ENCODE measurements at places on chromosomes 11 and 22.

GRCh38 chr11:76186776-76187279 lies 19.5 kb downstream of the WNT11 start:
- DNase-seq, result no peak

DNA sequence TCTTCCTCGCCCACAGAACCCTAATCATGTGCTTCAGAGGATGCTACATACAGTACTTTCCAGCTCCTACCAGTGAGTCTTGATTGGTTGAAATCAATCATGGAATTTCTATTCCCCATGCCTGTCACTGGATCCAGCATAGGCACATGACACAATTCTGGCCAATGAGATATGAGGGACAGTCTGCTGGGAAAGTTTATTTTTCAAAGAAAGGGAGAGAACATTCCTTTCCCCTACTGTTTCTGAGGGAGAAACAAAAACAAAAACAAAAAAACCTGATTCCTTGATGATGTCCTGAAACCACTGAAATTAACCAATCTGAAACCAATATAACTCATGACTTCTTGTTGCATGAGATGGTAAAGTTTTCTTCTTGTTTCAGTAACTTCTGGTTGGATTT lies 3.3 kb upstream of the RCN1 start:
- no peak for DNase-seq

DNA sequence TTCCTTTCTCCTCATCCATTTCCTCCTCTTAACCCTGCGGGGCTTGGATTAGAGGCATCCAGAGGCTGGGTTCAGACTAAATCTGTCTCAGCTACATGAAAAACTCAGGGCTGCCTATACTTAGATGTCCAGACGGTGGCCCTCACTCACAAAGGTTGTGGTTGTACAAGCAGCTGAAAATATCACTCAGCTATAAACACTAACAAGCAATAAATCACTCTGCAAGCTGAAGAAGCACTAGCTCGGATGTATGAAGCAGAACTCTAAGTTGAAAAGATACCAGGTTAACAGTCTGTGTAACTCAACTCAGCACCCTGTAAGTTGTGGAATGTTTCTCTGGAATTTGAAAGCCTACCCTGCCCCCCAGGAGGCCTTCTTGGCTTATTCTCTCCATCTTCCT lies 82.9 kb downstream of the EXT2 start:
- DNase-seq, result no peak

DNA sequence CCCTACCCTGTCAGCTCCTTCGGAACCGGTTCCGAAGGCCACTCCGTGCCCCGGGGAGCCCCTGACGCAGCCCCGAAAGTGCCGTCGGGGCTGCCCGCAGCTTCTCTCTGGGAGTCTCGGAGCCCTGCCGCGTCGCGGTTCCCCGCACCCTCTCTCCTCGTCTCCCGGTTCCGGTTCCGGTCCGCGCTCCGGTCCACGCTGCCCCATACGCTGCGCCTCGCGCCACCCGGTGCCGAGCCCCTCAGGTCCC lies 618 bp downstream of the MTA2 start:
- DNase-seq, result no peak

GRCh38 chr11:35167426-35167954 lies 28.5 kb downstream of the CD44 start:
- DNase-seq, result no peak

DNA sequence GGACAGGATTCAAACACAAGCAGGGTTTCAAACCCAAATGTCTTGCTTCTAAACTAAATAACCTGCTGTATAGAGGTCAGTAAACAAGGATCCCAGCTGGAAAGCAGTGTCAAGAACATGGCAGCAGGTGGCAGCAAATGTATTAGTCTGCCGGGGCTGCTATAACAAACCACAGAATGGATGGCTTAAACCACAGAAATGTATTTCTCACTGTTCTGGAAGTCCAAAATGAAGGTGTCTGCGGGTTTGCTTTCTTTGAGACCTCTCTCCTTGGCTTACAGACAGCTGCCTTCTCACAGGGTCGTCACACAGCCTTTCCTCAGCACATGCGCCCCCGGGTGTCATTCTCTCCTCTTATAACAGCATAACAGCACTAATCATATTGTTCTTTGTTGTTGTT lies 65.1 kb upstream of the LRRC55 start:
- DNase-seq, result peak; percentile 79

DNA sequence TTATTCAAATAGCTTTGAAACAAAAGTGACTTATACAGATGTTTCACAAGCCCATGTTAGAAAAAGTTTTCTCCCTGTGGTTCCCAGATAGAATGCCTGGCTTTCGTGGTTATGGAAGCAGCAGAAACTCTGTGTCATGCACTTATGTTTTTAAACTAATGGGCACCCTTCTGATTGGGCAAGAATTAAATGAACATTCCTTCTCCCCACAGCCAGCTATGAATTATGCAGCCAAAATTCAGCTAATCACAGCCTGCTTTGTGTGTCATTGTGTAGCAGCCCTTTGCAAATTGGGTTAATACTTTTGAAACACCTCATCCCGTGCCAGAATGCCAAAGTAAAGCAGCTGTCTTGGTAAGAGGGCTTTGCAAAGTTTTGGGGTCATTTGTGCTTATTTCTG lies 46.9 kb downstream of the PANX1 start:
- DNase-seq, result peak; percentile 14

- DNase-seq, result no peak
Measured at GRCh38 chr11:17075506-17075905, 2.0 kb downstream of the RPS13 start.

DNA sequence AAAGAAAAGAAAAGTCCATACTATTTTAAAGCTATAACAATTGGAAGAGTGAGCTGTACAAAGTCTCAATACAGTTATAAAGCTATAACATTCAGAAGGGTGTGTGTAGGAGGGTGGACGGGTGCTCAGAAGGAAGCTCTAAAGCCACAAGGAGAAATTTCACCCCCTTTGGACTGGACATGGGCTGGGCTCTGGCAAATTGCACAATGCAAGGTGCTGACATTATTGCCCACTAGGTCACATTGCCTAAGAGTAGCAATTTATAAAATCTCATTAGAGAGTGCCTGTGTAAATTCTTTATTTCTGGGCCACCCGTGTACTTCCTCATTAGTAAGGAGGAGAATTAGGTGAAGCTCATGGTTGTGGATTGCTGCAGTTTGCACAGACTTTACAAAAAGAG lies 5.7 kb upstream of the APOBEC3A start:
- no peak for DNase-seq

- no peak for DNase-seq
Measured at GRCh38 chr11:95192717-95193116, 38.3 kb downstream of the SESN3 start.

- DNase-seq, result peak; percentile 75
Measured at GRCh38 chr11:3867209-3868091, 12.0 kb downstream of the STIM1 start.

DNA sequence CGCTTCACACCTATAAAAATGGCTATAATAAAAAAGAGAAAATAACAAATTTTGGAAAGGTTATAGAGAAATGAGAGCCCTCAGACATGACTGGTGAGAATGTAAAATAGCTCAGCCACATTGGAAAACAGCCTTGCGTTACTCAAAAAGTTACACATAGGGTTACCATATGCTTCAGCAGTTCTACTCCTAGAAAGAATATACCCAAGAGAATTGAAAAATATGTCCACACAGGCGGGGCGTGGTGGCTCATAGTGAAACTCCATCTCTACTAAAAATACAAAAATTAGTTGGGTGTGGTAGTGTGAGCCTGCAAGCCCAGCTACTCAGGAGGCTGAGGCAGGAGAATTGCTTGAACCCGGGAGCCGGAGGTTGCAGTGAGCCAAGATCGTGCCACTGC lies 7.6 kb upstream of the JHY start:
- no peak for DNase-seq

DNA sequence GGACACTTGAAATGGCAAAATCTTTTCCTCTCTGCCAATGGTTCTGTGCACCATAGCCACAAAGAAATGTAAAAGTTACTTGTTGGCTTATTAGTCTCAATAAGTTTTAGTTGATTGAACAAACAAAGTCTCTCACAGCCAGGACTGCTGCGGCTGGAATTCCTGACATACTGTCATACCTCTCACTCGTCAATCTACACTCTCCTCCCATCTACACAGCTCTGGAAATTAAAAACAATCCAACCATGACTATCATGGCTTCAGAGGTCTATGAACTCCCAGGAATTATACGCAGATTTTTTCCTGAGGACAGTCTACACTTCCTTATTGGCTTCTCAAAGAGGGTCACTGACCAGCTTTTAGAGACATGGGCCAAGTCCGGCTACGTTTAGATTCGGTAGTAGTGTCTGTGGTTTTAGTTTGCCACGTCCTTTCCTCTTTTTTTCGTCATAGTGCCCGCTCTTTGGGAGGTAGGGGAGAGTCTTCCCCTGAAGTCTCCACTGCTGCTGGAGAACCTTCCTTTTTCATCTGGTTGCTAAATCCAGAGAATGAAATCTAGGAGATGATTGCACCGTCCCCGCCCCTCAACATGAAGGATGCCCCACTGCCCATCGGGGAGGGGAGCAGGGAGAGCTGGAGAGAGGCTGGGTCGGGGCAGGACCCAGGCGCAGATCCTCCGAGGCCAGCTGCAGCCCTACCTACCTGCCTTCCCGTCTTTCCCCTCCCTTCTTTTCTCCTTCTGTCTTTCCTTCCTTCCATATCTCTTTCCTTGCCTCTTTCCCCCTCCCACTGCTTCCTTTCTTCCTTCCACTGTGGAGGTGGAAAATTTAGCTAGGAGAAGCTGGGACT lies 1.0 kb upstream of the PLEKHB1 start:
- no peak for DNase-seq

DNA sequence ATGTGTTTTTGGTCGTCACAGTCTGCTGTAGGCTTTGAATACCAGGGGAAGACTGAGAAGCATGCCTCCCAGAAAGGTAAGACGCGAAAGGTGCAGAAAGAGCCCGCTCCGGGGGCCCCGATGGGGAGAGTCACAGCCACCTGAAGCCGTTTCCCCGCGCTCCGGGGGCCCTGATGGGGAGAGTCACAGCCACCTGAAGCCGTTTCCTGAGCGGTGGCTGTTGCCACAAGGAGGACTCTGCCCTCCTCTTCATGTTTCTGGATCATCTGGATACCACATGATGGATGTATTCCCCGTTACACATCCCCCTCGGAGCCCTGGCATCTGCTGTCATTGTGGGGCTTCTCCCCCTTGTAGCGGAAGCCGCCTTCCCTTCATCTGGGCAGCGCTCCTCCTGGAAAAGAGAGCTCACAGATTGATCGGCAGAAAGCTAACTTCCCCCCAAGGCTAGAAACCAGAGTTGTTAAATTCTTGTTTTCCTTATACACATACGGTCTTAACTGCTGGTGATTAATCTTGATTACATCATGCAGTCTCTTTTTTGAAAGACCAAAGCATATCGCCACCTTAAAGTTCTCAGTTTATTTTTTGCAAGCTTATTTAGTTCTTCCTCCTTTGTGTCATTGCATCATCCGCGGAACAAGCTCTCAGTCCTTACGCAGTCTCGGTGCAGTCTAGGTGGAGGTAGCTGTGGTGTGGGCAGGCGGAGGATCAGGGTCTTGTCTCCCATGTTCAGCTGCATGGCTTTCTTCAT lies 17.5 kb downstream of the CTTN start:
- no peak for DNase-seq

GRCh38 chr11:27694992-27695391 lies 5.3 kb downstream of the BDNF start:
- DNase-seq, result no peak

GRCh38 chr22:42452916-42453315 lies 20.7 kb upstream of the NFAM1 start:
- no peak for DNase-seq
